ENCODE measurements at places on chromosomes 5 and 9.
A peak's percentile ranks its signal among the peaks of the same experiment; 100 is the strongest.

DNA sequence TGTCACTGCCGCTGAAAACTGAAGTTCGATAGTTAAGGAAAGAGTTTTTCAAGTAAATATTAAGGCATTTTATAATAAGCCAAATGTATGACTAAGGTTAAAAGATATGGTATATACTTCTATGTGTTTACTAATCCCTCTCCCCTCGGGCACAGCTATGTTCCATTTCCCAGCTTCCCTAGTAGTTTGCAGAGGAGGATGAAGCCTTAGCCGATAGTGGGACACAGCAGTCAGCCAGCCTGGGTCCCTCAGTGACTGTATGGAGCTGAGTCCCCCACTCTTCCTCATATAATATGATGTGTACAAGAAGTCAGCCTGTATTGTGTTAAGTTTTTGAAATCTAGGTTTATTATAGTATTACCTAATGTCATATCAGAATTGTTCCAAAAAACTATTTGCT, 55.8 kb downstream of the PARP8 start:
- DNase-seq: no peak

GRCh38 chr9:134073500-134073899, 5.7 kb upstream of the BRD3 start:
- no peak for DNase-seq

DNA sequence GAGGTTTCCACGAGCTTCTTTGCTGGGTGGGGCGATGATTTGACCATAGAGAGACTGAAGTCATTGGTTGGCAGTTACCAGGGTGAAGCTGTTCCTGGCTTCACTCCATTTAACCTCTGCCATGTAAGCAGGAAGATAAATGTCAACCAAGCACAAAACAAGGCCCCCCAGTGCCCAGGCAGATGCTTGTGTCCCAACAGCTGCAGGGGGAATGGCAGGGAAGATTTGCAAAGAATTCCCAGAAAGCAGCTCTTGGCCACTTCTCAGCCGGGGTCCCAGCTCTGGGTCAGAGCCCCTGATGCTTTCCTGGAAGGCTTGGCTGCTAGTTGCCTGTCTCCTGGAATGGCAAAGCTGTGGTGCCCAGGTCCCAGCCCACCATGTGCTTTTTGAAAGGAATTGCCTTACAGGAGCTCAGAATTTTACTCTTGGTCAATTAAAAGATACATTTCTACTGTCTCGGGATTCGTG, 383.4 kb downstream of the ENC1 start:
- DNase-seq: no peak

GRCh38 chr9:36029202-36029601, 7.5 kb upstream of the RECK start:
- DNase-seq: no peak

DNA sequence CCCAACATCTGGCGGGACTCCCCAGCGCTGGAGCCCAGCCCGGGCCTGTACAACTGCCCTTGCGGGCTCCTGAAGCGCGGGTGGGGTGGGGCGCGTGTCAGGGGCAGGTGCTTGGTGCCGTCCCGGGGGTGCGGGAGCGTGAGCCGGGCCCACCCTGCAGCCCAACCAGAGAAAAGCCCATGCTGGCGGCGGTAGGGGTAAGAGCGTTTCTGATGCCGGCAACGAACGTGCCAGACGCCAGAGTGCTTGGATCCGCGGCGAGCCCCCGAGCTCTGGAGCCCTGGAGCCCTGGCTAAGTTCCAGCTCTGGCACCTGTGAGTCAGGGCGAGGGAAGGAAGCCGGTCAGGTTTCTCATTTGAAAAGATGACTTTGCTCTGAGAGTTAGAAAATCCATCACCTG, 58.0 kb downstream of the ZNF510 start:
- DNase-seq: no peak

GRCh38 chr9:72384710-72385485, 19.9 kb upstream of the ZFAND5 start:
- DNase-seq: no peak

- no peak for DNase-seq
These were observed 7.5 kb downstream of the ZNF484 start for GRCh38 chr9:92870289-92870688.

DNA sequence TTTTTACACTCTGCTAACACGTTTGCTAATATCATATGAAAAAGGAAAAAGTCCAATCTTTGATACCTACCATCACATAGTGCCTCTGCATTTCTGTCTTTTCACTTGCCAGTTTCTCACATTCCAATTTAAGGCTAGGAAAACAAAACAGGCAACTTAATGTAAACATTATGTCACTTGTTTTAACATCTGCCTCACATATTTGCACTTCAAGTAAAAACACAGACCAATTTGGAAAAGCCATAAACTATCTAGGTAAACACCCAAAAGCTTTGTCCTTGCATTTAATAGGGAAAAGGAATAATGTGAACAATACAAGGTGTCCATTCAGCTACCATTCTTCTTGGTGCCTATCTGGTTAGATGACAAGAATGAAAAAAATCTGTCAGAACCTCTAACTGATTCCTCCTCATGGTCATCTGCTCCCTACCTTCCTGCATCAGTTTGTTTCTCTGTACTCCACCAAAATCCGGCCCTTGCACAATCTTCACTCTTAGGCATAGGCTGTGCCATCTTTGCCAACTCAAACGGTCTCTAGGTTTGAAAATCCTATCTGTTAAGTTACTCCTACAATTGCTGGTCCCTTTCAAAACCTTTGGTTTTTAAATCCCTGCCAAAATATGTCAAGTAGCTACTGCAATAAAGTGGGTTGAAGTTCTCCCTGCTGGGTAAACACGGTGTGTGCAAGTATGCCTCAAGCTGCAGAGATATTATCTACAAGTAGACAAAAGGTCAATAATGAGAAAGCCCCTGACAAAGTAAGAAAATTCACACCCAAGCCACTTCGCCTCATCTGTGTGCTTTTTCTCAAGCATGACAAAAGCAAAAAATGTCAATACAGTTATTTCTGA, 3.4 kb downstream of the TLE1 start:
- DNase-seq: no peak

DNA sequence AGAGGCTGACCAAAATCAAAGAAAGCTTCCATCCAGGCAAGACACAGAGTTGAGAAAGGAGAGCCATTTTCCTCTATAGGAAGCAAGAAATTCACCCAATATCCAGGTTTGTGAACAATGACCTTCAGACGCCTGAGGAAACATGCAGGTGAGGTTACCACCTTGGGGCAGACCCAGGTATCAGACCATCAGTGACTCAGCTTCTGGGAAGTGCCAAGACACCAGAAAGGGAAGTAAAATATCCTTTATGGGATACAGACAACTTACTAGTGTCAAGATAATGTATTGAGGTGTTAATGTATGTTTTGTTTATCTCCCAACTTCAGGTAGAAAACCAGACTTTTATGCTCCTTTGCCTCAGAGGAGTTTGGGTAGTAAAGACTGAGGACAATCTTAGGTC, 2.2 kb upstream of the DTWD2 start:
- no peak for DNase-seq

DNA sequence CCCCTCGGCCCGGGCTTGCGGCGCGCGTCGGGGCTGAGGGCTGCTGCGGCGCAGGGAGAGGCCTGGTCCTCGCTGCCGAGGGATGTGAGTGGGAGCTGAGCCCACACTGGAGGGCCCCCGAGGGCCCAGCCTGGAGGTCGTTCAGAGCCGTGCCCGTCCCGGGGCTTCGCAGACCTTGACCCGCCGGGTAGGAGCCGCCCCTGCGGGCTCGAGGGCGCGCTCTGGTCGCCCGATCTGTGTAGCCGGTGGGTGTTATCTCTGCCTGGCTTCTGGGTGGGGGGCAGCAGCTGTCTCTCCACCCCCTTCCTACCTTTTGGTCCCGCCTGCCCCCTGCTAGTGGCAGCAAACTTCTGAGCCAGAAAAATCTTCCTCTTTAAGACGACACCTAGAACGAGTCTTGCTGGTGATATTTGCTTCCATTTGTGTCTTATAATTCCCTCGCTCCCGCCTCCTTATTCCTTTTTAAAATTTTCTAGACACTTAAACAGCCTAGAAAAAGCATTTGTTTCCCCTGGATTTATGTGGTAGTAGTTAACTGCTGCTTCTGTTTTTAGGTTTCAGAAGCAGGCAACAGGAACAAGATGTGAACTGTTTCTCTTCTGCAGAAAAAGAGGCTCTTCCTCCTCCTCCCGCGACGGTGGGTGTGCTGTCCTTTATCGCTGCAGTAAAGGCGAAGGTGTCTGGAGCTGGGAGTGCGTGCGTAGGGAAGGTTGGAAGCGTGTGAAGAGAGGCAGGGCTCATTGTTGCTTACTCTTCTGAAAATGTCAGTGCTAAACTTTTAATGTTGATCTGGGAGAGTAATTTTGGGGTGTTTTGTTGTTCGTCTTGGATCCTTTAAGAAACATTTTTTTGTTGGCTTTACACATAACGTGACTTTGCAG, 554 bp downstream of the JAK2 start:
- peak; percentile 6 for DNase-seq

Measured in hippocampal formation (tissue), 2 donors.